OCI-M1 (cell line): ENCODE measurements at places on chromosomes 3 and 15.
A peak's percentile ranks its signal among the peaks of the same experiment; 100 is the strongest.

DNA sequence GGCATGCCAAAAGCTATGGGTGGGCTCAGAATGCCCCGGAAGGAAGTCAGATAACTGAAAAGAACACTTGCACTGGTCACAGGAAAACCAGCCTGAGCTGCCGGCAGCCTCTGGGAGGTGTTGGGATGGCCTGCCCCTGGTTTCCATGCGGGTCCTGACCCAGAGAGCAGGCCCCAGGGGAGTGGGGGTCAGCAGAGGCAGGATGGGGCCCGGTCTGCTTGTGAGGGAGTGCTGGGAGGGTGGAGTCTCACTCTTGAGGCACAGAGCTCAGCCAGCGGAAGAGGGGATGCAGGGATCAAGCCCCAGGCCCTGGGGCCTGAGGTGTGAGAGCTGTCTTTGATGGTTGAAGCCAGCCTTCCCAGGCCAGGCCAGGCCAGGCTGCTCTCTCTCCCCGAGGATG lies 2.4 kb upstream of the RPUSD3 start:
- DNase-seq = no peak

GRCh38 chr3:135240426-135240825 lies 445.4 kb downstream of the EPHB1 start:
- peak; percentile 15 for DNase-seq

- DNase-seq = no peak
Measured at GRCh38 chr15:42121682-42122081, 27.3 kb upstream of the PLA2G4D start.

DNA sequence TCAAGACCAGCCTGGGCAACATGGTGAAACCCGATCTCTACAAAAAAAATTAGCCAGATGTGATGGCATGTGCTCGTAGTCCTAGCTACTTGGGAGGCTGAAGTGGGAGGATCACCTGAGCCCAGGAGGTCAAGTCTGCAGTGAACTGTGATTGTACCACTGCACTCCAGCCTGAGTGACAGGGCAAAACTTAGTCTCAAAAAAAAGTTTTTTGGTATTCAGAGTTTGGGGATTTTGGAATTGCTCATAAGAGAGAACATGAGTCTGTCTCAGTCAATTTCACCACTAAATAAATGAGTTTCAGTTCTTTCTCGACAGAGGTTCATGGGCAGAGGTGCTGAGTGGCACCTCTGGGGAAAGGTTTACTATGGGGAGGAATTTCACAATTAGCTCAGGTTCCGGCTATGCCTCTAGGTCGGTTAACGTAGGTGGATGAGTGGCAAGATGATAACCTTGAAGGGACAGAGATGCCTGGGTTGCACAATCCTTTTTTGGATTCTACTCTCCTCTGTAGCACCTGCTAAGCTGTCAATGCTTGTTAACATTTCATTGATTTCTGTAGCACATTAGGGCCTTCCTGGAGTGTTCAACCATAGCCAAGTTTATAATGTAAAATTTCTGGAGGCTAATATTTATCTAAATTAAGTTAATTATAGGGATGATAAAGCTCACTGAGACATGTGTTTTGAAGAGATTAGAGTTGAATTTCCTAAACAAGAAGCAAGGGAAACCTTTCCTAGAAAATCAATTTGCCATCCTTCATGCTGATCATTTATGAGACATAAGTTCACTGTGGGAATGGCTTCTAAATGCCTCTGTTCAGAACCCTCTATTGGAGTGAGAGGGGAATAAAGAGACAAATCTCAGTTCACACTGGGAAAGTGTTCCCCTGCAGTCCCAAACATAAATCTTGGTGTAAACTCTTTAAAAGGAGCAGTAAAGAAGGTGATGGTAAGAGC lies 37.4 kb upstream of the DCP1A start:
- DNase-seq = no peak

DNA sequence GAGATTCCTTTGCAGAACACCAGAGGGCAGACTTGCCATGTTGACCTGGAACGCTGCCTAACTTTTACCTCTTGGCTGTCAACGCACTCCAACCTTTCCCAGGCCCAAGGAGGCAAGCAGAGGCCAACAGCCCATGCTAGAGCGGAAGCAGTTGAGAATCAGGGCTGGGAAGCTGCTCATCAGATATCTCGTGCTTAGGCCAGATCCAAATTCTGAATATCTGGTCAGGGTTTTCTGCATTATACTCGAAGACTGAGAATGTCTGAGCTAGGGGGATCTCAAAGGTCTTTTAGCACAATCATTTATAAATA lies 2.5 kb downstream of the XIRP1 start:
- peak; percentile 85 for DNase-seq

DNA sequence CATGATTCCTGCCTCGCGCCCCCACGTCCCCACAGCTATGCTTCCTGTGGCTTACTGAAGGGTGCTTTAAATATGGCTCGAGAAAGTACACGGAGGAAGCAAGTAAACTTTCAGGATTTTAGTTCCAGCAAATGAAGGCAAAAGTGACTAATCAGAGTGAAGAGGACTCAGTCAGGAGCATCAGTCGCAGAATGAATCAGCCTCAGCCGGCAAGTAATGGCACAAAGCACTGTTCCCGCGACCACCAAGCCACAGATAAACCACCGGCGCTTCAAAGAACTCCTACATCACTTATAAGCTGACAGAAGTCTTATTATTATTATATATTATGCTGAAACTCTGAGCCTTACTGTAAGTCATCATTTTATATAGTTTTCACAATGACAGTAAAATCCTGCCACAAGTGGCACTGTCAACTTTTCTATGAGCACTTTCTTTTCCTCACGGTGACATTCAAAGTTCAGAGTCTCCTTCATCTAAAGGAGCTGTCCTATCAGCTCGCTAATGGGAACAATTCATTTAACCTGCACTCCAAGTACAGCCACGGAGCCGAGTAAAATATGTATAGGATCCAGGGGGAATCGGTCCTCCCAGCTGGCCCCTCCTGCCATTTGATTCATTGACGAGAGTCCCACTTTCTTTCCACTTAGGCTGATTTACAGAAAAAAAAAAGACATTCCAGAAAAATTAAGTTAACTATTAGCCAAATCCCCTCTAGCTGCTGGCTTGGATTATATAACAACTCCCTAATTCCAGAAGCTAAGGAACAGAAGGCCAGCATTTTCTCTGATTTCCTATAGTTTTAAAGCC lies 217.0 kb upstream of the ICE2 start:
- no peak for DNase-seq

- peak; percentile 30 for DNase-seq
Measured at GRCh38 chr15:34656005-34656796, 72.8 kb upstream of the GOLGA8B start.

DNA sequence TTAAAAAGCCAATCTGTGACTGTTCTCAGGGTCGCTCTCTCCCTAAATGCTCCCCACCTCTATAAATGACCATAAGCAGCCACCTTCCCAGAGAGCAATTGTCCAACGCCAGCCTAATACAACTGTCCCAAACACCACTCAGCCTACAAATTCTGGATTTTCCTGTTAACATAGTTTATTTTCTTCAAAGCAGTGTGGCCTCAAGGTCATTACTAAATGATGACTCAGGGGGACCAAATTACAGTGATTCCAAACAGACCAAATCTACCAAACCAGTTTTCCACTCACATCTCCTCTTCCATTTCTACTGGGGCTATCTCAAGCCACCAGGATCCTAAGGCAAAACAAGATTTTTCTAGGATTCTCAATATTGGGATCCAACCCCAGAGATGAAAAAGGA lies 22.5 kb downstream of the HEXA start:
- no peak for DNase-seq

DNA sequence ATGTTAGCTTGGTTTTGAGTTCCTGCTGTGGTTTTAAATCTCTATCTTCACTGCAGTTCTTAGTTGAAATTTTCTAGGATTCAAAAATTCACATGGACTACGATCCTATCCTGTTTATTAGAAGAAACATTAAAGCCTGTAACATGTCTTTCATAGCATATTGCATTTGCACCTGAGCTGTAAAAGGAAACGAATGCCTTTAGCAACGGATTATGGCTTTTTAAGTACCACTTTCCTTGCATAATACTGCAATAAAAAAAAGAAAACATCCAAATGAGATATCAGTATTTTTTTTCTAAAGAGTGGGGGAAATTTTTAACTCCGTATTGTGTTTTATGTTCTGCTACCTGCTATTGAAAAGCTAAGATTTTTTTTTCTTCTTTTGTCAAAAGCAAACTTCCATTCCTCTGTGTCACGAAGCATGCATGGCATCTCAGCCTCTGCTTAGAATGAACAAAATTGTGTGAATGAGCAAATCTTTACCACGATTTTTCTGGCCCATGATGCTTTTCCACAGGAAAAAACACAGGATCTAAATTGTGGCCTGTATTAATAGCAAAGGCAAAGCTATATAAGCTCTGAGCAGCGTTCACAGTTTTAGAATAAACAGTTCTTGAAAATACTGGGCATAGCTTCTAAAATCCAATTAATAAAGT lies 110.0 kb upstream of the CDIN1 start:
- DNase-seq = no peak

DNA sequence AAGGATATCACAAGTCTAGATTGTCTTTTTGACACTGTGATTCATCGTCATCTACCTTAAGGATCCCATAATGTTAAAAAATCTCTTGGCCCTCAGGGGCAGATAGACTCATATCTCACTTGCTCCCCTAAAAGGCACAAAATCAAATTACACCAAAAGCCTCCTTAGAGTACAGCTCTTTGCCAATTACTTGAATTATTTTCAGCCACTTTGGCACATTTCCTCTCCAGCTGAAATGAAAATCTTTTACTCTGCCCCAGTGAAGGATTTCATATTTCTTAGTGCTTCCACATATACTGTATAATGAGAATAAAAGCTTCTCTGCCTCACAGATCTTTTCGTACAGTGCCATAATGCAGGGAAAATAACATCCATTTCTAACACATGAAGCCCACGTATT lies 190.7 kb upstream of the GBE1 start:
- no peak for DNase-seq

- DNase-seq = no peak
Measured at GRCh38 chr3:25547943-25548674, 116.6 kb downstream of the TOP2B start.

DNA sequence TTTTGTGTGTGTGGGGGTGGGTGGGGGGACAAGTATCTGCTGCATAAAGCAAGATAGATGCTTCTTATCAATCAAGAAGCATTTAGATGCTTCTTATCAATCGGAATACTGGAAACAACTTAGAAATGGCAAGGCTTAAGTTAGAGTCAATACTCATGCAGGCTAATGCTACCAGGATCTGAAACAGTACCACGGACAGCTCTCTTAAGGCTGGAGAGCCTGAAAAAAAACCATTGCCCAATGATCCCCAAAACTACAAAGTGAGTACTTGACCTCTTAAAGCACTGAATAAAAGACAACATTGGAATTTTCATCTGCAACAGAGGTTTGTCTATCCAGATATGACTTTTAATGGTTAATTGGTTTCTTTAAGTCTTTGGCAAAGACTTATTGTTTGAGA lies 262.3 kb downstream of the GAP43 start:
- peak; percentile 11 for DNase-seq

DNA sequence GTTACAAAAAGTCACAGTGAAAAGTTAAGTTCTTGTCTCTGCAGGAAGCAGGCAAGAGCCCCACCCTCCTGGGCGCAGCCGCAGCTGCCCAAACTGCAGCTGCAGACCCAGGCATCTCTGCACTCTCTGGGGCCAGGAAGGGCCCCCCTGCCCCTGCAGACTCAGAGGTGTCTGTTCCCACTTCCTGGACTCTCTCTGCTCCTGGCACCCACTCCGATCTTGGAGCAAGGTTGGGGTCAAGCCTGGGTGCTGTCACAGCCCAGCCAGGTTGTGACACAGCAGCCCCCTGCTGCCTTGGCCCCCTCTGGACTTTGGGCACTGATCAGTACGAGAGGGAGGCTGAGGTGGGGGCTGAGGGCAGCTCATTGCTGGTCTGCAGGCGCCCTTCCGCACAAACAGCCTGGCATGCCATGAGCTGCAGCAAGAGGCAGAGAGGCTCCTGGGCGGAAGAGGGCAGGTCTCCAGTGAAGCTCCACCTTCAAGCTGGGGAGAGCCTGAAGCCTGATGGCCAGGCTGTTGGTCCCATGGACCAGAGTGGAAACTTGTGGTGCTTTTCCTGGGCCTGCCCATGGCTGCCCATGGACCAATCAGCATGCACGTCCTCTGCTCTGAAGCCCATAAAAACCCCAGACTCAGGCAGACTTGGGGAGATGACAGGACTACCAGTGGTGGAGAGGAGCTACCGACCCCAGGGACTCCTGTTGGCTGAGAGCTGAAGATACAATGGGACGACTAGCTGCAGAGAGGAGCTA lies 42.9 kb upstream of the LRRFIP2 start:
- no peak for DNase-seq

DNA sequence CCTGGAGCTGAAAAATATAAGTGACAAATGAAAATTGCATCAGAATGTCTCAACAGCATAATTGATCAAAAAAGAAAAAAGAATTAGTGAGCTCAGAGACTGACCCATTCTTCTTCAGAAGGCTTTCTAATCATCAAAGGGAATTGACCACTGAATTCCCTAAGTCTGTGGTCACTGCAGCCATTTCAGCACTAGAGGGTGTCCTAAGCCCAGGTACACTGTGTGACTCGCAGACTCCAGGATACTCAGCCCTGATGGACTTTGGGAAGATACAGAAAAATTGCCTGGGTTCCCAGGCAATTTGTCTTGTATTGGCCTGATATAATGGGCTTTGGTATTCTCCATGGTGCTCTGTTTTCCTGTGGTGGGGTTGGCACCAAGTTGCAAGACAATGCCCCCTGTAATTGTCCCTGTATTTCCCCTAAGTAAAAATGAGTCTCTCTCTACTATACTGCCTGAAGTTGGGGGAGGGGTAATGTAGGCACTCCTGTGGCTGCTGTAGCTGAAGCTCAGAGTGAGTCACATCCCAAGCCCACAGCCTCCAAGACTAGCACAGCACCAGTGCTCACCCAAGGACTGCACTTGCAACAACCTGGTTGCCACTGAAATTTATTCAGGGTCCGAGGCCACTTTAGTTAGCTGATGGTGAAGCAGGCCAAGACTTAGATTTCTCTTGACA lies 256.0 kb upstream of the STAC start:
- DNase-seq = peak; percentile 42

GRCh38 chr15:49441356-49441755 lies 18.3 kb downstream of the FGF7 start:
- peak; percentile 42 for DNase-seq

GRCh38 chr3:35064761-35065160 lies 574.6 kb upstream of the ARPP21 start:
- no peak for DNase-seq

- DNase-seq = no peak
Measured at GRCh38 chr3:11819146-11819689, 27.5 kb downstream of the TAMM41 start.

GRCh38 chr3:11953778-11954177 lies 50.4 kb upstream of the SYN2 start:
- DNase-seq = no peak

- DNase-seq = peak; percentile 85
Measured at GRCh38 chr3:30751610-30752299, 142.7 kb downstream of the GADL1 start.

- no peak for DNase-seq
Measured at GRCh38 chr3:36372534-36372935, 7.8 kb upstream of the STAC start.

- DNase-seq = no peak
Measured at GRCh38 chr3:6022621-6023020, 835.1 kb downstream of the EDEM1 start.

- DNase-seq = no peak
Measured at GRCh38 chr3:52441772-52442332, 3.1 kb downstream of the SEMA3G start.

- peak; percentile 49 for DNase-seq
Measured at GRCh38 chr3:63855333-63855940, 8.2 kb downstream of the THOC7 start.

GRCh38 chr3:25834346-25834745 lies 44.5 kb downstream of the OXSM start:
- DNase-seq = no peak
